Activated CD4-positive, alpha-beta T cell treated with anti-CD3 and anti-CD28 coated beads, Interleukin-2, amount 50 U/mL, for 48 hours (primary cell): ENCODE measurements at places on chromosomes 4 and X.

DNA sequence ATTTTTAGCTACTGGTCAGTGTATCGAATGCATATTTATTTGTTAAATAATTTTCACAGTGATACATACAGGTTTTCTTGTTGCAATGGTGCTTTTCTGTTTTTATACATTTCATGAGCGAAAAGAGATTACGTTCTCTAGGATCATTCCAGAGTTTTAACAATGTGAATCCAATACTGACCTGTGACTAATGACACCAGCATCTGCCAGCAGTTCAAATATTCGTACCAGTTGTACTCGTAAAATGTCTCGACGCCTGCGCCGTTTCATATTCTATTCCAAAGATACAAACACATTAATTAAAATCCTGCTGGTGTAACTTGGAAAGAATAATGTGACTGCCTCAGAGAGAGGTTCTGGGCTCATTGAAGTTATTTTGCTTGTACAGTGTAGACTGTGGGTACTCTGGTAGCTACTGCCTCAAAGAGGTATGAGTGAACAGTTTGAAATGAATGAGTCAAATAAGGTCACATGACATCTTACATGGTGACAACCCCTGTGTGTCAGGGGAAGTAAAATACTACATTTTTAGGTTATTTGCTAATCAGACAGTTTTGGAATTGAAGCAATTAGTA lies 80.7 kb downstream of the ZAR1 start:
- no peak for DNase-seq

DNA sequence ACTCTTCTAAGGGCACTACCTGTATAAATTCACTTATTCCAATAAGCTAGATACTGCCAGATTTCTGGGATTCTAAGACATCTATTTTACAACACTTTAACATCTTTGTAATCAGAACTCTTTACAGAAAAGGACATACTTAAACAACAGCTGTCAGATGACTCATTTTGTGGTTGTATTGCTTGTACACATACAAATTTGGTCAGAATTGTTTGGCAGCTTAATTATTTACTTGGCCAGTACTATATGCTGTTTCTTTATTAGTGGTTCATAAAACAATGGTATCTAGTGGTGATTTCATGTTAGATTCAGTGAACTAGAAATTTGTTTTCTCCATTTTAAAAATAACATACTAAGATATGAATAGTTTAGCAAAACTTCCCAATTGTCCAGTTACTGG lies 27.2 kb downstream of the PALLD start:
- no peak for DNase-seq

DNA sequence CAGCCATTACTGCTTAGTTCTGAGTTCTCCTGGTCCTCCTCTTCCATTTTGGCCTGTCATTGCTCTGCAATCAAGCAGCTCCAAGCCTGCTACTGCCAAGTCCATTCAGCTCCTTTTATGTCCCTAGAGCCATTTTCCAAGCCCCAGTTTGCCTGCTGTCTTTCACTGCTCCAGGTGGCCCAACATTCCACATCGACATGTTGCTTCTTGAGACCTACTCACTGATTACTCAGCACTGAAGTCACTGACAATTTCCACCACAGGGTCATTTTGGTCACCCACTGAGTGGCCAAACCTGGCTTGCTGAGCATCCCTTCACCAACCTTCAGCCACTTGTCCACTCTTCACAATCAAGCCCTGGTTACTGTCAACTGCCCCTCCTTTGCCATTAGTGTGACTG lies 27.2 kb downstream of the LRIT3 start:
- DNase-seq = no peak

DNA sequence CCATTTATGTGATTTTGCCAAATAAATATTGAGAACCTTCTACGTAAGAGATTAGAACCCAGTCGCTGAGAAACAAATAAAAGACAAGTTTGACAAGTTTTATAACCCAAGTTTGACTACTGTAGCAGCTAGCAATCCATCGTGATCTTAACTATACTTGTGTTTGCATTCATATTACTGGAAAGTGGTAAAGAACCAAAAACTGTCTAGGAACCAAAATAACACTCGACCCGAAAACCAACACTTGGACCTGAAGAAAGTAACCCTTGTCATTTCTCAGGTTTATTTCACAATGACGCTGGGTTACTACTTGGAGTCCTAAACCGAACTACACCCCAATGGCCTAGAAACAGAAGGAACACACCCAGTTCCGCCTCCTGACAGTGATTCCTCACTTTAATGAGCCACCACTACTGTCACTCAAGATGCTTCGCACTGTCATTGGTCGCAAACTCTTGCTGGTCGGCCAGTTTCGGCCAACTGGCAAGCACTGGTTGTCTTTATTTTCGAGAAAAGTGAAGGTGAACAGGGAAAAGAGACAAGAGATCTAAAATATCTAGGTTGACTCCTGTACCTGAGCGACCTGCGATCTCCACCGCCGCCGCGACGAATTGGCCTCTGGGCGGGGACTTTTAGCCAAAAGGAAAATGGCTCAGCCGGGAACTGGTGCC lies 496 bp downstream of the FBXO8 start:
- DNase-seq = peak; percentile 67

- no peak for DNase-seq
Measured at GRCh38 chr4:26509681-26510333, 19.5 kb upstream of the CCKAR start.

DNA sequence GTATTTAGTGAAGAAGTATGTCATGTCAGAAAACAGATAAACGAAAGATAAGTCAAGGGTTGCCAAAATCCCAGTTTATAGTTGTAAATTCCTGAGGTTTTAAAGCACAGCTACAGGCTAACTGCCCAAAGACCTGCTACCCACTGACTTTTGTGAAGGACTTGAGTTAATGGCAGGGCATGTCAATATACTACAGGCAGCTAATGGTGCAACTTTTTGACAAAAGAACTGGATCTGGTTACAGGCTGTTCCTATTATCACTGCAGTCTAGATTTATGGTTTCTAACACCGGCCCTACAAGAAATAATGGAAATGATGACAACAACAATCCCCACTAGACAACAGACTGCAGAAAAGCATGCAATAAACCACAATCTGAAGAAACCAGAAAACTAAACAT lies 6.4 kb downstream of the SCML2 start:
- DNase-seq = no peak

DNA sequence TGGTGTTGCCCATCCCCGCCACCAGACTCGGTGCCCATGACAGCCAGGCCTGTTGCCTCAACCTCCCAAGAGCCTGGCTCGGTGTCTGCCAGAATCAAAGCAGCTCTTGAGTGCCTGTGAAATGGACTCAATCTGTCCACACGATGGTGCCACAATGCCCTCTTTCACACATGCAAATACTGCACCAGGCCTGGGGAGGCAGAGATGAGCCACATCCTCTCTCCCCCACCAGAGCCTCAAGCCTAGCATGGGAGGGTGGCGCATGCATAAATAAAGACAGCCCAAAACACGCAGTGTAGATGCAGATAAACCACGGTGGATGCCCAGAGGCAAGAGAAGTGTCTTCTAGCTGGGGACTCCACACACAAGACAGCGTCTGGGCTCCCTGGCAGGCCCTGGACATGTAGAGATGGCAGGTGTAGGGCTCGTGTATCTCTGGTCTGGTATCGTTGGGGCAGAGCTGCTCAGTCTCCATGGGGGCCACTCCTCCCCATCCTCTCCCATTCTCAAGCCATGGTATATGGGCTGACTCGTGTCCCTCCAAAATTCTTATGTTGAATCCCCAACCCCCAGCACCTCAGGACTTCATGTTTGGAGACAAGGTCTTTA lies 65.6 kb downstream of the JAKMIP1 start:
- peak; percentile 45 for DNase-seq
